ENCODE measurements at places on chromosomes 7 and 10.

- DNase-seq, result no peak
These were observed 30.0 kb downstream of the NET1 start for GRCh38 chr10:5442065-5442989.

DNA sequence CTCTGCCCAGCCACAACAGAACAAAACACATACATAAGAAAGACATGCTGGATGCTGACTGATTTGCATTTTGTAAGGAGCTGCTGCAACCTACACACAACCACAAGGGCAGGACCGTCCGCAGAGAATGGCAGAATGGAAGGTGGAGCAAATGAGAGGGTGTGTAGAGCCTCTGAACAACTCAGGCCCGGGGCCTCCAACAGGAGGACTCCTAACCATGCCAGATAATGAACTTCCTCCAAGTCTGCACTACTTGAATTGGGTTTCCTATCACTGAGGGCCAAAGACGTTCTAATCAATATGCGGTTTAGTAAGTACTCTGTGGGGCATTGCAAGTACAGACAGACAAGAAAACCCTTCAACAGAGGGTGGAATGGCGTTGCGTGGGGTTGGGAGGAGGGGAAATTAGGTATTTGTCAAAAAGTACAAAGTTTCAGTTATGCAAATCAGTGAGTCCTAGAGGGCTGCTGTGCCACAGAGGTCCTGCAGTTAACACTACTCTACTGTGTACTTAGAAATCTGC, 14.6 kb downstream of the VOPP1 start:
- no peak for DNase-seq

DNA sequence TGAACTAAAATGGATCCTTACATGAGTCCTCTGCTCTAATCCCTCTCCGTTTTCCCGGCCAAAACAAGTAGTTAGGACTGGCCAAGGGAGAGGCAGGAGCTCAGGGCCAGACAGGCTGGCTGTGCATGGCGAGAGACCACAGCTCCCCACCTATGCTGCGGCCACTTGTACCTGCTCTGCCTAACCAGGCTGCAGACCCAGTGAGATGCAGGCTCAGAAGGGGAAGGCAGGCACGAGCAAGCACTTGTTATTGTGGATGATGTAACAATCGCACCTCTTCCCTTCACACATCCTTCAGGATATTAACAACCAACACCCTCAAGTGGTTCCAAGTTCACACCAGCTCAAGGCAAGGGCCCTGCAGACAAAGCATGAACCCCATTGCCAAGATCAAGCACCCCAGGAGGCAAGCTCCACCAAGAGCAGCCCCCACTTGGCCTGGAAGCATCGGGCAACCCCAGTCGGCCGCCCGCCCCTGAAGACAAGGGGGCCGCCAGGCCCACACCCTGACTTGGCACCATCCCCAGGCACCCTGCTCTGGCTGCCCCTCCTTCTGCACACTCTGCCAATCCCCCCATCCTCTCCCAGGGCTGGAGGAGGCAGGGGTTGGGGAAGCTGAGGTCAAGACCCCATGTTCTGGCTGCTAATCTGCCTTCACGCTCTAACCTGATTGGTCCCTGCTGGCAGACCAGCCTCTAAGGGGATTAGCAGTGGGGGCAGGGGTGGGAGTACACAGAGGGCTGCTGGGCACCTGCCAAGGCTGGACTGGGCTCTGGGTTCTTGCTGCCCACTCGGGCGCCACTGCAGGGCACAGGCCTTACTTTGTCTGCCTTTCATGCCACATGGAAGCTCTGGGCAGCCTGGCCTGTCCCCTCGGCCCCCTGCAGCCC, 111.3 kb downstream of the SLIT1 start:
- DNase-seq, result no peak

GRCh38 chr7:22351878-22352277, 5.1 kb downstream of the RAPGEF5 start:
- no peak for DNase-seq

DNA sequence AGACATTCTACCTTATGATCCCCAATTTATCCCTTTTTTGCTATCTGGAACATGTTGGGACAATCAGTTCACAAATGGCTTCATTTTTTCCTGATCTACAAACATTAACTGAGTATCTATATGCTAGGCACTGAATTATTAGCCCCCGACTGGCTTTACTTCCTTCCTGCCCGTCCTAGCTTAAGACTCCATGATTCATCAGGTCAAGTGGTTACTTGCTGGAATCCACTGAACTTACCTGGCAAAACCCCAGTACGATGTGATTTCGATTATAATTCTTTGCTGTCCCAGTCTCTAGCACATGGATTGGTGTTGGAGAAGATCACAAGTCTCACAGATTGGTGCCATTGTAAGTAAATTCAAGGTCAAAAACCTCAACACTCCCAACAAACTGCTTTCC, 77.1 kb downstream of the ORC5 start:
- DNase-seq, result no peak

DNA sequence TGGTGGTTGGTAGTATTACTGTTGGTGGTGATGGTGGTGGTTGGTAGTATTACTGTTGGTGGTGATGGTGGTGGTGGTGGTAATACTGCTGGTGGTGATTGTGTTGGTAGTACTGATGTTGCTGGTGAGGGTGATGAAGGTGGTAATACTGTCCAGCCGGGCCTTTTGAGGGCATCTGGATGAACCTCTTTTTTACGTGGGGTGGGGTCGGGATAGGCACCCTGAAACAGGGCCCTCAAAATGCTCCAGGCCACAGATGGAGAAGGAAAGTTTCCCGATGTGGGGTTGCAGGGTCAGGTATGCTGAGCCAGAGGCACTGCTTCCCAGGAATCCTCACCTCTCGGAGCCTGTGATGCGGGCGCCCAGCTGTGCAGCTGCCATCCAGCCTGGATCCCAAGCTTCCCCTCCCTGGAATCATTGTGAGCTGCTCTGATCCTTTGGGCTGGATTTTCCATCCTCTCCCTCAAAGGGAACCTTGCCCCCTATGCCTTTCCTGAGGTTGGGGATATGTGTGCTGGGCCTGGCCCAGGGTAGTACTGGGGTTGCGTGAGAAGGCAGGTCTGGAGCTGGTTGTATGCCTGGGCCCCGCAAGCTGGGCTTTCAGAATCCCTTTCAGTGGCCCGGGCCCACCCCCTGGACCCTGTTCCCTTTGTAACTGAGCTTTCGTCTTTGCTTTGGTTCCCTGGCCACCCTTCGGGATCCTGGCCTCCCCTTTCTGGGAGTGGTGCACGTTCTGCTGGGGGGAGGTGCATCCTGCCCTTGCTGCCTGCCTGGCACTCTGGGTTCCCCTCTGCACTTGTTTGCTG, 43.3 kb downstream of the DOCK1 start:
- no peak for DNase-seq

DNA sequence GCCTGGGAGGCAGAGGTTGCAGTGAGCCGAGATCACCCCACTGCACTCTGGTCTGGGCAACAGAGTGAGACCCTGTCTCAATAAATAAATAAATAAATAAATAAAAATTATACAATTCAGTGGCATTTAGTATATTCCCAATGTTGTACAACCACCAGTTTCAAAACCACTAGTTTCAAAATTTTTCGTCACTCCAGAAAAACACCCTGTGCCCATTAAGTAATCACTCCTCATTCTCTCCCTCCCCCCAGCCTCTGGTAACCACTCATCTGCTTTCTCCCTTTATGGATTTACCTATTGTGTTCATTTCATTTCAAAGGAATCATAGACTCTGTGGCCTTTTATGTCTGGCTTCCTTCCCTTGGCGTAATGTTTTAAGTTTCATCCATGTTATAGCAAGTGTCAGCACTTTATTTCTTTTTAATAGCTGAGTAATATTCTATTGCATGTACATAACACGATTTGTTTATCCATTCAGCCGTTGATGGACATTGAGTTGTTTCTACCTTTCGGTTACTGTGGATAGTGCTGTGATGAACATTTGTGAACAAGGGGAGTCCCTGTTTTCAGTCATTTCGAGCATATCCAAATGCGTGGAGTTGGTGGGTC, 29.4 kb upstream of the GOLGA7B start:
- no peak for DNase-seq

- no peak for DNase-seq
These were observed 34.3 kb downstream of the NPY start for GRCh38 chr7:24318326-24318725.

DNA sequence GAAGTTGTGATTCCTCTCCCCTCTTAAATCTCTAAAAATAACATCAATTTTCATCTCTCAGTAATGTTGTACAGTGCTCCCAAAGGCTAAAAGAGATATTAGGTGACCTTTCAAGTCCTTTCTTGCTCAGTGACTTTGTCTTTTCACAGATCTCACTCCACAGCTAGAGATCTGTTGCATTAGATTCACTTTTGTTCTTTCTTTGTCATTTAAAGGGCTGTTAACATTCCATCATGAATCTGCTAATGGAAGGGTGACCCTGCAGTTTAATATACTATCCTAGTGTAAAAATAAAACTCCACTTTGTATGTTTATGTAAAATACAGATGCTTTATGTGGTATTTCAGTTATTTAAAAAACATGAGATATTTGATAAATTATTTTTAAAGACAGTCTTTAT, 30.5 kb downstream of the GNAI1 start:
- DNase-seq, result no peak

DNA sequence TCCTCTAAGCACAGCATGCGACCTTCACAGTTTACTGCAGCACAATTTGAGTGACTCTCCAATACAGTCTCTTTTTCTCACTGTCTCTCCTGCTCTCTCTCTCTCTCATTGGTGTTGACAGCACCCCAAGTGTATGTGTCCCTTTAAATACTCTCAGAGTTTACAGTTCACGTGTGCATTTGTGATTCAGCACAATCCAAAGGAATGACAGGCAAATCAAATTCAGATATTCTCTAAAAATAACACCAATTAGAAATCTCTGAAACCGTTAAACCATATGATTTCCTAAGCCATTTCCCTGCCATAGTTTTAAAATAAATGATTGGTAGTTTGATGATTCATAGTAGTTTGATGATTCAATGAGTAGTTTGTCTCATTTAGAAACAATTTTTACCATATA, 104.0 kb upstream of the GAD2 start:
- no peak for DNase-seq

GRCh38 chr7:132527467-132528410, 48.5 kb downstream of the PLXNA4 start:
- no peak for DNase-seq

DNA sequence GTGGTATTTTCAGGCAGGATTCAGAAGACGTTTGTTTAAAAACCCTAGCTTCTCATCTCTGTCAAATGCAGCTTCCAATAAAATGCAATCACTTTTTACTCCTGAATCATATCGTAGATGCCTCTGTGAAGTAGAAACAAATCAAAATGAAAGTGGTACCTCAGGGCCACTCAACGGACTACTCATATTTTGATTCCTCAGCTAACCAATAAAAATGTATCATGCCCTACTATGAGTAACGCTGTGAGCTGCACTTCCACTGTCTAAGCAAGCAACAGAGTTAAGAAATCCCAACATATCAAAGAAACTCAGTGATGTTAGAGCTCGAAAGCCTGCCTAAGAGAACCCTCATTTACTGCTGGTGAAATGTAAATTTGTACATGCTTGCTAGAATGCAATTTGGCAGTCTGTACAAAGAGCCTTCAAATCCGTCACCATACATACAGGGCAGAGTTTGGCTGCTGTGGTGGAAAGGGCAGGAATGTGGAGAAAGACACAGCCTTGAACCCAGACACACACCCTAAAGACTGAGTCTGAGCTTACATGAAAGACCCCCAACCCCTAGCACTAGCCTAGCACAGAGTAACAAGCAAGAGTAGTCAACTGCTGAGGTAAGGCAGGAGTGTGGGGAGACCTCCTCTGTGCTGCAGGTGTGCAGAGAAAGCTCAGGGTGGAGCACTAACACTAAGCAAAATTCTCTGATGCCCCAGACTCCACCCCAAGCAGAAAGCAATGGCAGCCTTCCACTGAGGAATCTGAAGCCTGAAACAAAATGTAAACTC, 151.5 kb downstream of the ANK3 start:
- no peak for DNase-seq

- DNase-seq, result no peak
These were observed 668.0 kb upstream of the LRRTM3 start for GRCh38 chr10:66257801-66258200.

- no peak for DNase-seq
These were observed 21.7 kb upstream of the PRSS58 start for GRCh38 chr7:142279601-142280000.

DNA sequence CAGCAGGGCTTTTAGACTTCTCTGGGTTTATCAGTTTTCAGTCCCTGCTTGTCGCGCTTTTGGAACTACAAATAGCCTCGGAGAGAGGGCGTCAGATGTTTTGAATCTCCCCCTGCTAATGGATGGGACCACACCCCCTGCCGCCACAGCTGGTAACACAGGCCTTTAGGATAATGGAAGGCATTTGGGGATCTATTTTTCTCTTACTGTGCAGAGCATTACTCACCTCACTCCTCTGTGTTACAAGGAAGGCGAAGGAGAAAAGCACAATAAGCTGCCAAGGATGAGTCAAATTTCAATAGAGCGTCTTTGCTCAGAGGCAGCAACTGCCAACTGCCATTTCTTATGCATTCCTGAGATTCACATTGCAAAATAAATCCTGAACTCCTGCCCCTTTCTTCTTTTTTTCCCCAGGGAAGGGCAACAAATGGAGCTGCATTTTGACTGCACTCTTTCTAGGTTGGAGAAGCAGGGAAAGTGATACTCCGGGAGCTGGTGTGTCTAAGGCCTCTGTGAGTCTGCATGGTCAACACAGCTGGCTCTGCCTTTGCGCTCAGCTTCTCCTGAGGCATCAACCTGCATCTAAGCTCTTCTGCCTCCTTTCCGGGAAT, 31.5 kb upstream of the SMNDC1 start:
- no peak for DNase-seq

GRCh38 chr10:80351220-80351619, 5.3 kb downstream of the DYDC1 start:
- DNase-seq, result no peak

GRCh38 chr10:116708391-116708821, 34.0 kb downstream of the HSPA12A start:
- DNase-seq, result no peak

GRCh38 chr7:21113609-21114415, 314.1 kb upstream of the SP4 start:
- DNase-seq, result no peak

DNA sequence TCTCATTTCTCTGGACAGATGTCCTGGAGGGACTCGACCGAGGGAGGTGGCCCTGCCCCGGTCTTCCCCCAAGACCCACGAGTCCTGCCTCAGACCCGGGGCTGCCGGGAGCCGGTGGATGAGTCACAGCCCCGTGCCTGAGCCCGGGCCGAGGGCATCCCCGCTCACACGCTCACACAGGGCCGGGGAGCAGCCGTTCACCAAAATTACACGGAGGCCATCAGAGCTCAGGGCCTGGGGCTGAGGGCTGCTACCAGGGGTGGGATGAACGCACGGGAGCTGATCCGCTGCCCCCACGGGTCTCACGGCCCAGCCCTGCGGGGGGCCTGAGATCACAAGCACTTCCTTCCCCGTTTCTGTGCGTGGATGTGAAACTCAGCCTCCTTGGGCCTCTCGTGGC, 17.5 kb downstream of the FAM20C start:
- no peak for DNase-seq

DNA sequence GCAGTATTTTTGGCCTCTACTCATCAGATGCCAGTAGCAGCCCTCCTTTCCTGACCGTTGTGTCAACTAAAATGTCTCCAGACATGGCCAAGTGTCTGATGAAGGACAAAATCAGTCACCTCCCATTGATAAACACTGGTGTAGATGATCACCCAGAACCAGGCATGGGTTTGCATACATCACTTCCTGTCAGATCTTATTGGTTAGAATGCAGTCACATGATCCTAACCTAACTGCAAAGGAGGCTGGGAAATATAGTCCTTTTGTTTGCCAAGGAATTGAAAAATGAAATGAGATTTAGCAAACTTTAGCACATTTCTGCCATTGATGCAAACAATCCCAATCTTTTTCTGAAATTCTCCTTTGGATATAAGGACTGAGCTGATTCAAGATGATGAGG, 141.4 kb downstream of the BUB3 start:
- no peak for DNase-seq

- DNase-seq, result no peak
These were observed 20.8 kb downstream of the ADCY1 start for GRCh38 chr7:45594745-45595535.

All from stimulated activated CD4-positive, alpha-beta T cell treated with anti-CD3 and anti-CD28 coated beads, Interleukin-4, amount 100 ng/mL, for 48 hours (primary cell).